ENCODE measurements at places on chromosomes 3 and 15.

DNA sequence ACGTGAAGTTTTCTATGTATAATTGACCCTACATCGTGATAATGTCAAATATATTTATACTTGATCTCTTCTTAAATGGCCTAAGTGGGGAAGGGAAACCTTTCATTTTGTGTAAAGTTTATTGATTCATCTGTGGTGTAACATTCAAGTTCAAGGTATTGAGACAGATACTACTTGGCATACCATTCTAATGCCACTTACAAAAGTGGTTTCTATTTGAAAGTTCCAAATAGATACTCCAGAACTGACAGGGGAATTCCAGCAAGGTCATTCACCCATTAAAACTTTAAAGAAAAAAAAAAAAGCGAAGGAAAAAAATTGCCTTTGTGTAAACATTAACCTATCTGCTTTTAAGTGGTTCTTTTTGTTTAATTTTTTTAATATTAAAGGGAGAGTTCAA, 45.3 kb upstream of the MAP3K13 start:
- no peak for DNase-seq

- no peak for DNase-seq
Observed at GRCh38 chr15:64693134-64693533, 82.3 kb downstream of the RBPMS2 start.

- no peak for DNase-seq
Observed at GRCh38 chr3:67048715-67049074, 50.6 kb downstream of the KBTBD8 start.

DNA sequence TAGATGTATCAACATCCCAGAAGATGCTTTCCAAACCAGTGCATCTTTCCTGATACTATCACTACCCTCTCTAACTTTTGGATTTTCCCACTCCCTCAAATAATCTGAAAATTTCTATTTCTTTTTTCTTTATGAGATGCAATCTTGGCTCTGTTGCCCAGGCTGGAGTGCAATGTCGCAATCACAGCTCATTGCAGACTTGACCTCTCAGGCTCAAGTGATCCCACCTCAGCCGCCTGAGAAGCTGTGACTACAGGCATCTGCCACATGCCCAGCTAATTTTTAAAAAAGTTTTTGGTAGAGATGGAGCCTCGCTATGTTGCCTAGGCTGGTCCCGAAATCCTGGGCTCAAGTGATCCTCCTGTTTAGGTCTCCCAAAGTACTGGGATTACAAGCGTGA, 239.7 kb downstream of the SUCLG2 start:
- DNase-seq = no peak

DNA sequence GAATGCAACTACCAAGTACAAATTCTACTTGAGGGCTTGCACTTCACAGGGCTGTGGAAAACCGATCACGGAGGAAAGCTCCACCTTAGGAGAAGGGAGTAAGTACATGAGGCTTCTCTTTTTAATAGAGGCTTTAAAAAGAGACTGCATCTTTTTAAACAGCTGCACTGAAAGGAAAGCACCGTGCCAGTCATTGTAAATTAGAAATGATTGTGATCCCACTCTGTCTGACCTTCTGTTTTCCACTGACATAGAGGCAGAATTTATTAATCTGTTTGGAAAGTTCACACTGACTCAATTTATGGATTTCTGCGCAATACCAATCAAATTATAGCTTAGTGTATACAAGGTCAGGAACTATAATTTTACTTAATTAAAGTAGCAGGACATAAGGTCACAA, 198.2 kb downstream of the CHL1 start:
- no peak for DNase-seq

GRCh38 chr3:126245811-126246727, 65.7 kb upstream of the ALDH1L1 start:
- DNase-seq = no peak

GRCh38 chr3:8658306-8659212, 14.0 kb upstream of the SSUH2 start:
- DNase-seq = no peak

- DNase-seq = no peak
Observed at GRCh38 chr3:11391174-11391879, 119.1 kb downstream of the ATG7 start.

- peak; percentile 16 for DNase-seq
Observed at GRCh38 chr3:71454512-71455403, 128.8 kb downstream of the FOXP1 start.

DNA sequence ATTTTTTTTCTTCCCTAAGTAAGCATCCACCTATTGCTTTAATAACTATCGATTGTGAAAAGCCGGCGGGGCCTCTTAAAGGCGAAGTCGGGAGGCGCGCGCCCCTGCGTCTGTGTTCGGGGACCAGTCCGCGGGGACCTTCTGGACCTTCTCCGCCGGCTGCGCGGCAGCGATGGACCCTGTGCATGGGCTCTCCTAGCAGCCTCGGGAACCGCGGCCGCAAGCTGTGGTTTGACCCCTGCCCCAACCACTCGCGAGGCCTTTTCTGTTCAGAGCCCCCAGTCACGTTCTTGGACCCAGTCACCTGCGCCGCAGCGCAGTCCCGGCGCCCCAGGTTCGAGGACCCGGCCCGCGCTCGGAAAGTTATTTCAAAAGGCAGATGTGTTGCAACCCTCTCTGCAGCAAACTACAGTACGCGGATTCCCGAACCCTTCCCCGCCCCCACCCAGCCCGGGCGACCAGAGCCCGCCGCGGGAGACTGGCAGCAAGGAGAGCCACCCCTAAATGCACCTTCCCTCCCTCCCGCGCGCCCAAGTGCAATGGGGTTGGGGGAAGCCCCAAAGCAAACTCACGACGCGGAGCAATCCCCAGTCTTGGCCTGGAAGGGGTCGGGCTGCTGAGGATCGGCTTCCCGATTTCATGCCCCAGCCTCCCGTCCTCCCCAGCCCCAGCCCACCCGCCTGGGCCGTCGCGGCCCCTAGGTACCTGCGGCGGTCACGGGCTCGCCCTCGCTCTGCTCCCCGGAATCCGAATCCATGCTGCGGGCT, 684 bp downstream of the TNFAIP8L3 start:
- DNase-seq = no peak

DNA sequence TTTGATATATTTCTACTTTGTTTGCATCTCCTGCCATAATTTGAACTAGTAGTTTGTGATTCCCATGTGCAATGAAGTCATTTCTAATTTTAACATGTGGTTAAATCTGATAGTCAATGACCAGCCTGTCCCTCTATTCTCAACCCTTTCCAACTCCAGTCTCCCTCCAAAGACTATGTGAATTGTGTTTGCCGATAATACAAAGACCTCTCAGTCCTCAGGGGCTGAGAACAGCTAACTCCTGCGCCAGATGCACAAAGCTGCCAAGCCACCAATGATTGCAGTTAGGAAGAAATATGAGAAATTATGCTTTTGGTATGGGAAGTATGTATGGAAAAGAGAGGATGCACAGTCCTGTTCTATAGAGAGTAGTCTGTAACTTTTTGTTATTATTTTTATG, 54.0 kb downstream of the KCNH8 start:
- no peak for DNase-seq

DNA sequence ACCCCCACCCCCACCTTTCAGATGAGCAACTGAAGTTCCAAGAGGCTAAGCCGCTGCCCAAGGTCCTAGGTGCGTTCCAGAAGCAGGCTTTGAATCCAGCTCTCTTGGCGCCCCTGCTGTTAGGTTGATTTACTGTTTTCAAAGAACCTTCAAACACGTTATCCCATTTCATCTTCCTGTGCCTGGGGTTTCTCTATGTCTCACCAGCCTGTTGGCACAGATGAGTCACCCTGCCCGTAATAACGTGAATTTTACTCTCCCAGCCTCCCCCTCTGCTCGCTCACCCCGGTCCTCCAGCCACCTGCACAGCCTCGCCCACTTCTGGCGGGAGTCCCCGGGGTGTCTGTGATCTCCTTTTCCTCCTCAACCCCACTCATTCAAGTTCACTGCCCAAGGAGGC, 13.0 kb upstream of the TSEN2 start:
- no peak for DNase-seq

- DNase-seq = no peak
Observed at GRCh38 chr3:2370317-2370716, 271.7 kb downstream of the CNTN4 start.

- no peak for DNase-seq
Observed at GRCh38 chr15:74022706-74023470, 28.4 kb downstream of the PML start.

- DNase-seq = no peak
Observed at GRCh38 chr15:74612677-74613076, 3.0 kb upstream of the CLK3 start.

- DNase-seq = no peak
Observed at GRCh38 chr3:122239112-122239511, 55.6 kb downstream of the CASR start.

DNA sequence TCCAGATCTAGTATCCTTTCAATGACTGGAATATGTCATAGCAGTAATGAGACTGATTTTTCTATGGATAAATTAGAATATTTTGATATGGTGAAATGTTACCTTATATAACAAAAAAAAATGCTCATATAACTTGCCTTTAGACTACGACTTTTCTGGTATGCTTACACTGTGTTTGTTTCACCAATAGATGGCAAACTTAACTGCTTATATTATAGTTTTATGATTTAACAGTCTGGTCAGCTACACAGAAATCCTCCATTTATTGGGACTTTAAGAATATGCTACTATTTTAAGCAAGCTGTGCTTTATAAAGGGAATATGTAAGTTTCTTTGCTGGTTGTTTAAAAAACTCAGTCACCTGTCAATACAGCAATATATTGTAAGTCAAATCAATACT, 205.6 kb downstream of the VGLL3 start:
- no peak for DNase-seq

DNA sequence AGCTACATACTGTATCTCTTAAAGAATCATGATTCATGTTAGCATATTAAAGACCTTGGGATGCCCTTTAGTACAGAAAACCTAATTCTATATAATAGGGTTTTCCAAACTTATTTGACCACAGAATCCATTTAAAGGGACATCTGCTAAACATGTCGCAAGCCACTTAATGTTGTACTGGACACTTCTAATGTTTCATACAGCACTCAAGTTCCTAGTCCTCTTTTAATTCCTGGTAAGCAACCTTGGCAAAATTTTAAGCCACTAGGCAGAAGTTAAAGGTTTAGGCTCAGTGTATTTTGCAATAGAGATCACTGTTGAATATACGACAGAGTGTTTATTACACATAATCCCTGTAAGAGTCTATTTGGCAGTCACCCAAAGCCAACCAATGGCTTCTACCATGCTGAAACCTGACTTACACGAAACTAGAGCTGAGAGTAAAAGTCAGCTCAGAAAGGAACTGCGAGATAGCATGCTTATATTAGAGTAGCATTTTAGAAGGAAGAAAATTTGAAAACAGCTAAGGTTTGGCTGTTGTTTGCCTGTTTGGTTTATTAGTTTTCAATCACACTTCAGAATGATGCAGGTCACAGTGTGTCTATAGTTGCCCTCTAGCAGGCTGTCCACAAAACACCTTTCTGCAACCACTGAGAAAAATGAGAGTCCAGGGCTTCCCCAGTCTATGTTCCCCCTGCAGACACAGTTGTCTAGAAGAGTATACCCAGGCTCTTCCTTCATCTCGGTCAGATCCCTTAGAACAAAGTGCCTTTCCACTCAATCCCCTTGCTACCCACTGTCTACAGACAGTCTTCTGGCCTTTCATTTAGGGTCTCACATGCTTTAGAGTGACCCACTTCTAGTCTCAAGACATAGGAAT, 104.4 kb downstream of the FMN1 start:
- DNase-seq = no peak

- DNase-seq = no peak
Observed at GRCh38 chr3:54713455-54713854, 214.4 kb downstream of the LRTM1 start.

DNA sequence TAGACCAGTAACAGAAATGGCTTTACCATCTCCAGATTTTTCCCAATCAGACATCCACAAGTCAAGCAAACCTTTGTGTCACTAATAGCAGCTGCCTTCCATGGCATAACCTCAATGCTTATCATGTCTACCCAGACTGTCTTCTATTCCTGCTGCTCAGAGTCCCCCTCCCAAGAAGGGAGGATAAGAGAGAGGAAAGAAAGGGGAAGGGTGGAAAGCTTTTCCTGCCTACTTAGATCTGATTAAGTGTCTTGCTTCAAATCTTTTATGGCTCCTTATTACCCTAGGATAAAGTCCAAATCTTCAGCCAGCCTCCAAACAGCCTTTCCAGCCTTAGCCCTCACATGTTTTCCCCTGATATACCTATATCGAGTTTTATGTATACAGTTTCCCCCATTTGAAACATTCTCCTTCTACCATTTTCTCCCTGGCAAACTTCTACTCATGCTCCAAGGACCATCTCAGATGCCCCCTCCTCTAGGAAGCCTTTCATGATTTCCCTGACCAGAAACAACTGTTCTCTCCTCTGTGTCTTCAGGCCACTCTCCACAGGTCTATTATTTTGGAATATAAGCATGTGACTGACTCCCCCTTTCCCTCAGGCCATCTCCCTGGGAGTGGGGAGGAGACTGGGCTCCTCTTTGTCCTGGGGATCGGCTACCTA, 7.9 kb upstream of the SSUH2 start:
- no peak for DNase-seq

GRCh38 chr3:105812194-105812586, 56.6 kb downstream of the CBLB start:
- no peak for DNase-seq
